ENCODE measurements at places on chromosomes 11 and 22. TPM values are rescaled to one million over a fixed set of nuclear protein-coding genes. Genes with fewer than 3 reads are reported as not detected.

SHANK3 gene
- 0.07 TPM for total RNA-seq

GRCh38 chr11:123080015-123080414, 18.1 kb upstream of the HSPA8 start:
- DNase-seq, result no peak

DDI1 gene
- total RNA-seq, result not detected

SHISAL1 gene
- total RNA-seq, result not detected

SCGB1D2 gene
- total RNA-seq, result not detected

DNA sequence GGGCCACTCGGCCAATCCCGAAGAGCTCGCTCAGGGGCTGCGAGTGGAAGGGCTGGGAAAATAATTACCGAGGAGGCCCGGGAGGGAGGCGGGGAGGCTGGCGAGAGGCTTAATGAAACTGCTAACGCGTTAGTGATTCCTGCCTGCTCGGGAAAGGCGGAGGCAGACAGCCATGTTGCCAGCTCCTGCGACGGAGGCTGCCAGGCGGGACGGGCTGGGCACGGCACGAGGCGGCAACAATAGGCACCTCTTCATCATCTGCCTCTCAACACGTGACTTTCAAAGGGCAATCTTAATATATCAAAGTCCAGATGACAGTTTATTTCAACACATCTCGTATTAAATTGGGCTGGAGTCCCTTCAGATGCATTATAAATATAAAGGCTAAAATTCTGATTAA, 68.0 kb upstream of the TCF20 start:
- DNase-seq, result no peak

- no peak for DNase-seq
Measured at GRCh38 chr11:13875643-13876042, 86.9 kb upstream of the SPON1 start.

DNA sequence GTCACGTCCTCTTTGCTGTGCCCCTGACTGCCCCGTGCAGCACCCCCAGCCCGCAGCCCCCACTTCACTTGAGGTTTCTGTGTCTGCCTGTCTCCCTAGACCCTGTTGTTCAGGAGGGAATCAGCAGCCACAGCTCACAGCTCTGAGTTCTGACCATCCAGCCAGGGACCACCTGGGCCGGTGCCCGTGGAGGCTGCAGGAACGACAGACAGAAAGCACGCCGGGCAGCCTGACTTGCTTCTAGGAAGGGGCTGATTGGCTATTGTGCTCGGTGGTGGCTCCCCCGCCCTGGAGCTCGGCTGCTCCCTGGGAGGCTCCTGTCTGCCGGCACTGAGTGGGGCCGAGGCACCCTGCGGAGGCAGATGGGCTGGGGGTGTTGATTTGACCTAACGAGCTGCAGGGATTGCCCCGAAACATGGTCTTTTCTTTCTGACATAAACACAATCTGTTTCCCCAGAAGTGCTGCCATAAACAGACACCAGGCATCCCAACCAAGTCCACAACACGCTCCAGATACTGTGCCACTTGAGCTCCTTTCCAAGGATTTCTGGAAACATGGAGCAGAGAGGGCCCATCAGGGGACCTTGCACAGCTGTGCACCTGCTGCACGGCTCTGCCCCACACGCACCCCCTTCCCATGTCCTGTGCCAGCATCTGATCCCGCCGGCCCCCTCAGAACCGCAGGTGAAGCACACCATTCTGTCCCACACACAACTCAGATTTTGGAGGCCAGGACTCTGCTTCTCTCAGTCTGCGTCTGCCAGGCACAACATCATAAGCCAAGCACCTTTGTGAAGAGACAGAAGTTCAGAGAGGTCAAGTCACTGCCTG, 855.9 kb downstream of the TBC1D22A start:
- DNase-seq, result no peak

OR6A2 gene
- total RNA-seq, result not detected

GRCh38 chr11:130709531-130709930, 206.7 kb downstream of the SNX19 start:
- DNase-seq, result no peak

C11orf91 gene
- not detected for total RNA-seq

All from activated CD4-positive, alpha-beta memory T cell treated with anti-CD3 and anti-CD28 coated beads for 36 hours (primary cell).